AG08395 (cell line): ENCODE measurements at places on chromosomes 16 and 17.

DNA sequence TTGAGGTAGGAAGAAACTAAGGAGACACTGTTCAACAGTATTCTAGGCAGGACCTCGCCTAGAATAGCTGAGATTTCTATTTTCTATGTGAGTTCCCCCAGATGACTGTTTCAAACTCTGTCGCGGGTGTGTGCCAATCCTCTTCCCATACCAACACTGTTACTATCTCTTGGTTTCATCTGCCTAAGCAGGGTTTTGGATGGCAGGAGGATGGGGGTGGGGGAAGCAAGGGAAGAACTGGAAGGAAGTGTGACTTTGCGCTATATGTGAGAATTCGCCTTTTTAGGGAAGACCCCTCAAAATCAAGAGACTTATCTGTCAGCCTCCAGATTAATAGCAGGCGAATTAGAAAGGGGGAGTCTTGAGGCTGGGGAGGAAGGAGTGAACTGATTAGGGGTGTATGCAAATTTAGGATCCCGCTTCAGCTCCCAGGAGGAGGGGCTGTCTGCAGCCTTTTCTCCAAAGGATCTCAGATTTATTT, 521 bp upstream of the G6PC3 start:
- peak; percentile 20 for DNase-seq

DNA sequence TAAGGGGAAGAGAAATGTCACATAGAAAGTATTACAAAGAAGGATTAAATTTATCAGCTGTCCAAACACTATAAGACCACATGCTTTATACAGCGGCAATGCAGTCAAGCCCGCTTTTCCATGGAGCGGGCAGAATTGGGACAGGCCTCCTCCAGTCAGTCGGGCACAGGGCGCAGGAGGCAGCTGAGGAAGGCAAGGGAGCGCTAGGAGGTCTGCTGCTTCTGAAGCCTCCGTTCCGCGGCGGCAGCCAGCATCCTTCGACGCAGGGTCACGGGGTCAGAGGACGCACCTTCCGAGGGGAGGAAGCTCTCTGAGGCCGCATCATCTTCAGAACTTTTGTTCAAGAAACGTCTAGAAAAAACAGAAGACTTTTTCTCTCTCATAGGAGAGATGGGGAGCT, 62.6 kb downstream of the AMFR start:
- DNase-seq: no peak

- DNase-seq: no peak
Observed at GRCh38 chr17:17811381-17812210, 25.2 kb downstream of the SREBF1 start.

- peak; percentile 5 for DNase-seq
Observed at GRCh38 chr17:12659500-12659899, 6.2 kb upstream of the MYOCD start.

DNA sequence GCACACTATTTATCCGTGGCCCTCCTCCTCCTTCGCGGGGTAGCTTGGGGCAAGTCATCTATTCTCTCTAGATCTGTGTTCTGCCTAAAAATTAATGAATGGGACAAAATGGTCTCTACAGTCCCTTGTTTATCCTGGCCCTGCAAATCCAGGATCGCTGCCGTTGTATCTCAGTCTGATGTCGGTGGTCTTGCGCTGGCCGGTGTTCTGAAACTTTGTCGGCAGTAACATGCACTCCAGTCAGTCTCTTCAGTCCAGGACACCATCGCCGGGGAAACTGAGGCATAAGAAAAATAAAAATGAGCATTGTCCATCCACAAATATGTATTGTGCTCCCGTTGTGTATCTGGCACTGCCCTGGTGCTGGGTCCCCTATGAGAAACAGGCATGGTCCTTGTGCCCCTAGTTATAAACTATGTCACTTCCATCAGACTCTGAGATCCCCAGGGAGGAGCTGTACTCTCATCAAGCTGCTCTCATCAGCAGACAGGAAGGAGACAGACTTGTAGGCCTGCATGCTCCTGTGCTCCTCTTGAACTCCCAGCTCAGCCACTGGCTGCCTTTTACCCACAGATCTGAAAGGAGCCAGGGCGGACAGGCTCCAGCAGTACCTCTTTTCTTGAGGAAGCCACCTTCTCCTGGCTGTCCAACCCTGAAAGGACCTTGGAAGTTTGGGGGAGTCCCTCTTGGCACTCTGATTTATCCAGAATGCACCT, 13.7 kb upstream of the CA4 start:
- no peak for DNase-seq

DNA sequence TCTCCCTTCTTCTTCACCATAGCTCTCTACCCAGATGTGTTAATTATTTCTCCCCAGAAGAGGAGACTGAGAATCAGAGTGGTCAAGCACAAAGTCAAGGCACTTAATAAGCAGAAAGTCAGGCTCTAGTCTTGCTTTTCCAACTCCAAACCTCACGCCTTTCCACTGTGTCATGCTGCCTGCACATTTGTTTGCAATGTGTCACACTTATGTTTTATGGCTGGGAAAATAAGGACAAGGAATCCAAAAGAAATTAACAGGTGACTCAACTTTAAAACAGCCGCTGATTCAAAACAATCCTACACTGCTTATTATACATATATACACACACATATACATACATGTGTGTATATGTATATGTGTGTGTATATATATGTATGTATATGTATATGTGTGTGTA, 255.7 kb upstream of the DYNLRB2 start:
- DNase-seq: peak; percentile 82

DNA sequence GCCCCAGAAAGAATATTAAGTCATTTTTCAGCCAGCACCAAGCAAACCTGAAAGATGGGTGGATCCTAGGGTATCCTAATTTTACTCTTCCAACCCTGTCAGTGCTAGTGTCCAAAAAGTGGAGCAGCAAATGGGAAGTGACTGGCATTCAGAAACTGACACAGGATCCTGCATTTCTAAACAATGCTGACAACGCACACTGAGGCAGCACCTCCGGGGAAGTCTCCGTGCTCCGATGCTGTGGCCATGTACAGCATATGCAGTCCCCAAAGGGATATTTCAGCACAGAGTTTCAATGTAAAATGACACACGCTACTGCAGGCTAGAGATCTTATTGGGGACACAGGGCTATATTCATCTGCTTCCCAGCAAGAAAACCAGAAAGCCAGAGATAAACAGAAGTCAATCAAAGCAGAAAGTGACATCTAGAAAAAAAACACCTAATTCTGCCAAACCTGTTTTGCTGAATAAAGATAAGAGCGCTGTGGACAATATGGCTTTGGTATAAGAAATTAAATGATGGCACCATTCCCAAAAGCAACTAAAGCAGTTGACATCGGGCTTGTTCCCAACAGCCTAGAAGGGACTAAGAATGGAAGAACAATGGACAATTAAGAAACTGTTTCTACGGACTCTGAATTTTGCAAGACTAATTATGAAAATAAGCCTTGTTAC, 17.3 kb downstream of the XYLT1 start:
- DNase-seq: no peak

- no peak for DNase-seq
Observed at GRCh38 chr16:56939801-56940200, 7.9 kb downstream of the HERPUD1 start.

DNA sequence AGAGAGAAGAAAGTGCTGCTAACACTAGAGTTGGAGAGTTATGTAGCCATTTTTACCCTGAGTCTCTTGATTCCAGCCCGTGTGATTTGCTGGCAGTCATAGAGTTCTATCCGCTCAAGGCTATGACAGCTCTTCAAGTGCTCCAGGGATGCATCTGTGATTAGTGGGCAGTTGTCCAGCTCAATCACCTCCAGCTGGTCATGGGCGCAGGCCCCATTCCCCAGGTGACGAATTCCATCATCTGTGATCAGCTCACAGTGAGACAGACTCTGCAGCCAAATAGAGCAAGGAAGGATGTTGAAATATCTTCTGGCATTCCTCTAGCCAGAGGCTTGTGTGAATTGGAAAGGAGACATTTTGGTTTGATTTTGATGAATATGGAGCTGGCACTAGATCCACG, 38.4 kb upstream of the STAC2 start:
- no peak for DNase-seq

- no peak for DNase-seq
Observed at GRCh38 chr17:57570724-57571344, 174.3 kb downstream of the CCDC182 start.

- no peak for DNase-seq
Observed at GRCh38 chr17:33970279-33970678, 284.8 kb upstream of the CCL2 start.

DNA sequence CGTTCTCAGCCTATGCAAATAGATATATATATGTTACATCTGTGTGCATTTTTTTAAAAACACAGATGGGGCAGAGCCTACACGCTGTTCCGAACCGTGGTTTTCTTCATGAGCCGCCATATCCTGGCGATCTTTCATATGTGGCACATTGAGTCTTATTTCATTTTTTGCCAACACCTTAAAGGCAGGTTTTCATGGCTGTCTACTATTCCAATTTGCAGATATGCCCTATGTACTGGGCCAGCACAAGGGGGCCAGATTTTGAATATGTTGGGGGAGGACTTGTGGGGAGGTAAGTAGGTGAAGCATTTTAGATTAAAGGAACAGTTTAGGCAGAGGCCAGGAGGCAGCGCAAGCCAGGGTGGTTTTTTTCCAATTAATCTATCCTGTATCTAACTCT, 16.0 kb downstream of the WFDC1 start:
- DNase-seq: no peak
